NCI-H510A treated with DMSO at 0.1 percent for 48 hours (cell line): ENCODE measurements at places on chromosomes 2 and 18.

DNA sequence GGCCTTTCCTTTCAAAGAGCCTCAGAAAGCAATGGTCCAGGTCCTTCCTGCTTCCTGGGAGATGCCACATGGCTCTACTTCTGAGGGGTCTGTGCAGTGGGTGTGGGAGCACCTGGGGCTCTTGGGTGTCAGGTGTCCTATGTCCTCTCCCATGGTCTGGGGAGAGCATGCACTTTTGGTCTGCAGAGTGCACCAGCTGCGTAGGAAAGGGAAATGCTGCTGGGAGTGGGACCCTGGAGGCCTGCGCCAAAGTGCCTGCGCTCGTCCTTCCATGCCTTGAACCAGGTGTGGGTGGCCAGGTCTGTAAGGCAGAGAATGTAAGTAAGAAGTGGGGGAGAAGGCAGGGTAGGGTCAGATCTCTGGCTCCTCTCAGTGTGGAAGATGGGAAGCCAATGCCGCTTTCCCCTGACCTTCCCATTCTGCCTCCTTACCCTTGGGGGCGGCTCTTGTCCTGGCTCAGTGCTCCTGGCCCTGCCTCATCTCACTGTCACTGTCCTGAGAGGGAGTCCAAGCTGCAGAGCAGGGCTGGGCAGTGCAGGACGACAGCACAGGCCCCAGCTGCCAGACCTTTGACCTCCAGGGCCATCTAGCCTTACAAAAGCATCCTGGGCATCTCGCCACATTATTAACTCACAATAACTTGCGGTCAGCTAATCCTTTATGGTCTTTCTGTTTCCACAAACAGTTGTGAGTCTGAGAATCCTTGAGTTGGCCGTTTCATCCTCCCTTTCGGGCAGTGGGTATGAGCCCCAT, 6.6 kb upstream of the PROM2 start:
- no peak for DNase-seq

GRCh38 chr2:39723946-39724827, 54.9 kb downstream of the THUMPD2 start:
- DNase-seq, result no peak

DNA sequence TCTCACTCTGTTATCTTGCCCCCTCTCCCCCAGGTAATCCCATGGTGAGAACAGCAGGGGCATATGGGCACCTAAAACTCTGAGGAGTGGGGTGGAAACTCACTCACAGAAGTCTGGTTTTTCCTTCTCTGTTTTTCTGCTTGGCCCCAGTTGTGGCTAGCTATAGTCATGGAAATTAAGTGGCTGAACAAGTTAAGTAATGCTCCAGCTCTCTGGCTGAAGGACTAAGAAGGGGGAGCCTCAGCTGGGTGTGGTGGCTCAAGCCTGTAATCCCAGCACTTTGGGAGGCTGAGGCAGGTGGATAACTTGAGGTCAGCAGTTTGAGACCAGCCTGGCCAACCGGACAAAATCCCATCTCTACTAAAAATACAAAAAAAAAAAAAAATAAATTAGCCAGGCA, 261.0 kb downstream of the TPGS2 start:
- no peak for DNase-seq

DNA sequence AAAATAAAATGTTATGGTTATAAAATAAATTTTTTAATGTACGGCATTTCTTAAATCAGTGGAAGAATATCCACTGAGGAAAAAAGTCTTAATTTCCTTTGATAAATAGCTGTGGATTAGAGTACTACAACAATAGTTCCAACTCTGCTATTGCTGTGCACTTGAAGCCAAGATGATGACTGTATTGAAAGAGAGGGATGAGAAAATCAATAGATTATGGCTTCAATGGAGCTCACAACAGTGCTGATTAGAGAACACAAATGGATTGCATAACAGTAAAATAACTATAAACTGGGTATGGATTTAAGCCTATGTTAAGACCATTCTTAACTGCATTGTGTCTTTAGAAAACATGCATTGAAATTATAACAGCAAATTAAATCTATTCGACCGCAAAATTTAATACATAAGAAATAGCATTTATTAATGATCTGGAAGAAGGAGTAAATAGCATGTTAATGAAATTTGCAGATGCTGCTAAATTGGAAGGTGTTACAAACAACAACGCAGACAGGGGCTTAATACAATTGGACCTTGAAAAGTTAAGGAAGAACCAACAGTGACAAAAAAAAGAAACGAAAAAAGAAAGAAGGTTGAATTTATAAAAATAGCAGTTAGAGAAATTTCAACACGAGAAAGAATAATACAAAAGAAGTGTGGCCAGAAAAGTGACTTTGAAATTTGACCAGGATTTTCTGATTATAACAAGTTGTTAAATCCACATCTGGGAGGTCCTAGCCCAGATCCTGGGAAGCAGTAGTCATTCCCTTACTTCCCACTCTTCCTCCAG, 8.6 kb upstream of the MAP3K20 start:
- DNase-seq, result no peak

DNA sequence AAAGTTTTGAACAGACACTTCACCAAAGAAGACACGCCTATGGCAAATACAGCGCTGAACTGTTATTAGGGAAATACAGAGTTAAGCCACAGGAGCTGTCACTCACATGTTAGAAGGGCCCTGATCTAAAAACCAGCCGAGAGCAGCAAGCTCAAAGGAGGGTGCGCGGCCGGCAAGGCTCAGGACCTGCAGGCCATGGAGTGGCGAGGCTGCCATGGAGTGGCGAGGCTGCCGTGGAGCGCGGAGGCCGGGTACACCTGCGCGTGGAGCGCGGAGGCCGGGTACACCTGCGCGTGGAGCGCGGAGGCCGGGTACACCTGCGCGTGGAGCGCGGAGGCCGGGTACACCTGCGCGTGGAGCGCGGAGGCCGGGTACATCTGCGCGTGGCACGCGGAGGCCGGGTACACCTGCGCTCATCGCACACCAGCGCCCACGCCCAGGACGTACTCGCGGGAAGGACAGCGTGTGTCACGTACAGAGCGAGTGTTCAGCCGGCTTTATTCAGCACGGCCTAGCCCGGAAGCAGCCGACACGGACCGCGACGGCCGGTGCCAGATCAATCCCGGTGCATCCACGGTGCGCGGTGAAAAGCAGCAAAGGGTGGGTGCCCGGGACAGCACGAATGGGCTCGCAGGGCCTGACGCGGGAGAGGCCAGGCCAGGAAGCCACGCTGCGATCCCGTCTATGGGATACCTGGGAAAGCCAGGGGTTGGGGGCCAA, 68.8 kb downstream of the SLC66A2 start:
- DNase-seq, result no peak

DNA sequence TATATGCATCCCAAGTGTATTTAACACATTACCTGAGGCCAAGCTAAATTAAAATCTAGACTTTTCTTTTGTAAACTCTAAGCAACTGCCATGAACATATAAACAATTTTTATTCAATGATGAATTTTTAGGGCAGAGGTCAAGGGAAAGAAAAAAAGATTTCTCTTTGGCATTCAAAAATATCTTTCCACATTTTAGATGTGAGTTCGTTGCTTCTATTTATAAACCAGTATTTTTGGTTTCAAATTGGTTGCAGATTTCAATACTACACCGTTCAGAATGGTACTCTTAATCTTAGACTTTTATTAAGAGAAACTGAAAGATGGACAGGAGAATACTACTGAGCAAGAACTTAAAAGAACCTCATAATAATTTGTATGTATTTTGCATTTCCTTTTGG, 293.6 kb upstream of the CCDC68 start:
- no peak for DNase-seq

- peak; percentile 38 for DNase-seq
Observed at GRCh38 chr2:66696374-66696773, 261.4 kb downstream of the MEIS1 start.

- DNase-seq, result no peak
Observed at GRCh38 chr2:37105150-37105549, 20.8 kb downstream of the GPATCH11 start.

DNA sequence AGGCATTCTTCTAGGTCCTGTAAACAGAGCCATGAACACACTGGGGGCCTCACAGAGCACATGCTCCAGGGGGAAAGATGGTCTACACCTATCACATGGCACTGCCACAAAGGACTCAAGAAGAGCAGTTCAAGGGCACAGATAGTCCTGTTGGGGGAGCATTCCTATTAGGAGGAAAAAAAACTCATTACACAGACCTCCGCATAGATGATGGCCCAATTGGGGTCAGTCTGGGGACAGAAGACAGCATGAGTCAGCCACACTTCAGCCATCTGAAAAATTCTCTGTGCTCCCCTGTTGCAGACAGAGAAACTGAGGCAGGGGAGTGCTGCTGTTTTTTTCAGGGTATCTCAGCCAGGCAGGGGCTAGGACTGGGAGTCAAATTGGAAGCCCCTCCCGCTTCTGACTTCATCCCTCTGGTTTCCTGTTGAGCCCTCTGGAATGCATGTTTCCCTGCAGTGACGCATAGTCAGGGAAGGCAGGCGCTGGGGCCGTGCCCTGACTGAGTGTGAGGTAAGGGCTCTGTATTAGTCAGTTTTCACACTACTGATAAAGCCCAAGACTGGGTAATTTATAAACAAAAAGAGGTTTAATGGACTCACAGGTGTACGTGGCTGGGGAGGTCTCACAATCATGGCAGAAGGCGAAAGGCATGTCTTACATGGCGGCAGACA, 67.9 kb downstream of the RHOB start:
- no peak for DNase-seq

DNA sequence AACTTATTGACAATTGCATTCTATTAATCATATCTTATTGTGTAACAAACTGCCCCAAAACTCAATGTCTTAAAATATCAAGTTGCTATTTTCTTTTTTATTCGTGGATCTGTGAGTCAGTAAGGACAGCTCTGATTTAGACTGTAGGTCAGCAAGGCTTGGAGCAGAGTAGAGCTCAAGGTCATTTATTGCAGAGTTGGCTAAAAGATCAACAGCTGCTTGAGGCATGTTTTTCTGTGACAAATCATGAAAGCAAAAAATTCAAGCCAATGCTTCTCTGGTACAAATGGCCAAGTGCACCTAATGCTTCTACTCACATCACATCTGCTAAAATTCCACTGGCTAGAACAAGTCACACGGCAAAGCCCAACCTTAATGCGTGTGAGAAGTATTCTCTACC, 497.7 kb upstream of the LRATD1 start:
- DNase-seq, result no peak

DNA sequence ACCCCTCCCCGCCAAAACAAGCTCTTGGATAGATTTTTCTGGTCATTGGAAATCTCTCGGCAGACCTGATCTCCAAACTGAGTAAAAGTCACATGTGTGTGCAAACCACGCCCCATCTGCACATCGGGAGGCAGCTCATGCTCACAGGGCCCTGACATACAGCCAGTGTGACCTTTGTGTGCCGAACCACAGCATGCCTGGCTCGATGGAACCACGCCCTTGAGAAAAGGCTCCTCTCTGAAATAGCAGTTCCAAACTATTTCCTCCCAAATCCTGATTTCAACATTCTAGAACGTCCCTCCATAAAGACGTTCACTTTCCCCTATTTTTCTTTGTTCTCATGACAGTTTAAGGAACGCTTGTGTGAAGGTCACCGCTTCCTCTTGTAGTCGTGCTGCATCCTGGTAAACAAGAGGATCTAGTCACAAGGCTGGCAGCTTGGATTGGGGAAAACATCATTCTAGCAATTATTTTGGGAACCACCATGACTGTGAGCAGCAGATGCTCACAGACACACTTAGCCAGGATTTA, 59.3 kb upstream of the MAP4K4 start:
- no peak for DNase-seq

DNA sequence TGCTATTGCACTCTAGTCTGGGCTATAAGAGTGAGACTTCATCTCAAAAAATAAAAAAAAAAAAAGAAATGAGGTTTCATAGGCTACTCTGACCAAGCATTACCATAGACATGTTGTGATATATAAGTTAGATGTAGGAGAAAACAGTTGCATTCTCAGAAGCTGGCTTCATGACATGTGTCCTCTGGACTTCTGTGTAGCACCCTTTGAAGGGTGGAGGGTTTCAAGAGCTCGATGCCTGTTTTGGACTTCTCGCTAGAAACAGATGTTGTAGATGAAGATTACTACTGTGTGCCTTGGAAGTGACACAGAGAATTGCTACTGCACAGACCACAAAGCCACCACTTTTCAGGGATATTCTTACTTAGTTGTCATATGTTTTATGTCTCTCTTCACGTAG, 91.0 kb downstream of the TMEM247 start:
- no peak for DNase-seq

DNA sequence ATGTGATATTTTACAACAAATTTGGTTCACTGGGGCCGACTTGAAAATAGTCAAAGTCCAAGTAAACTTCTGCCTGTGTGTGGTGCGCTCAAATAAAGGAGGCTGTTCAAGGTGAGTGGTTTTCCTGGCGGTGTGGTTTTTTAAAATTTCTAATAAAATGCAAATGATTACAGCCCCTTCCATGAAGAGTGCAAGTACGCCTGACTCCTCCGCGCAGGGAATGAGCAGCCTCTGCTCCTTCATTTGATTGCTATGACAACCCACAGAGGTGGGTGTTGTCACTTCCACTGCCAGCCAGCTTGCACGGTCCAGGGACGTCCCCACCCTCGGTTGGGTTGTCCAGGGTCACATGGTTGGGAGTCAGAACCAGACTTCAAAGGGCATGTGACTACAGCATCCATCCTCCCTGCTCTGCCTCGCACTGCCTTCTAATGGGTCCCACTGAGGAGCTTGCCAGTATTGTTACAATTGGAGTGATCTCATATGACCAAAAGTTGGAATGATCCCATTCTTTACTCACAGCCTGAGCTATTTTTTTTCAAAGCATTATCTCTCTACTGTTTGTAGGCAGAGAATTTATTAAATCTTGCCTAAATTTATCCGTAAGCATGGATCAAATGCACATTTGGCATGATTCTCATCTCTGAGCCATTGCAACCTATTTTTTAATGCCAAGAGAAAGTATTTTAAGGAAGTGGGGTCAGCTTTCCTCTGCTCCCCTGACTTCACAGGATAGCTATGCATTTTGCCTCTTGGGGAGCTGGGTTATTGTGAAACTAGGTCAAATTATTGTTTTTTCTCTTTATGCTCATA, 121.3 kb downstream of the AGAP1 start:
- DNase-seq, result no peak

- no peak for DNase-seq
Observed at GRCh38 chr2:217944923-217945322, 57.9 kb downstream of the TNS1 start.

GRCh38 chr2:133557614-133558013, 10.6 kb downstream of the NCKAP5 start:
- no peak for DNase-seq

- DNase-seq, result no peak
Observed at GRCh38 chr2:54158311-54158710, 42.9 kb downstream of the ACYP2 start.

- DNase-seq, result no peak
Observed at GRCh38 chr2:30422444-30423040, 24.5 kb upstream of the LCLAT1 start.
